ENCODE measurements at places on chromosomes 12 and 14.

- H3K36me3 ChIP-seq, result no peaks in the 10 kb centered on the region
- no peak for DNase-seq
- no peaks in the 10 kb centered on the region for H3K4me1 ChIP-seq
These were observed 120.9 kb downstream of the TMEM132C start for GRCh38 chr12:128387811-128388422.

- no peak for DNase-seq
- H3K27me3 ChIP-seq, result no peaks in the 10 kb centered on the region
- H3K36me3 ChIP-seq, result no peaks in the 10 kb centered on the region
These were observed 221.8 kb upstream of the DCN start for GRCh38 chr12:91404441-91404840.

DNA sequence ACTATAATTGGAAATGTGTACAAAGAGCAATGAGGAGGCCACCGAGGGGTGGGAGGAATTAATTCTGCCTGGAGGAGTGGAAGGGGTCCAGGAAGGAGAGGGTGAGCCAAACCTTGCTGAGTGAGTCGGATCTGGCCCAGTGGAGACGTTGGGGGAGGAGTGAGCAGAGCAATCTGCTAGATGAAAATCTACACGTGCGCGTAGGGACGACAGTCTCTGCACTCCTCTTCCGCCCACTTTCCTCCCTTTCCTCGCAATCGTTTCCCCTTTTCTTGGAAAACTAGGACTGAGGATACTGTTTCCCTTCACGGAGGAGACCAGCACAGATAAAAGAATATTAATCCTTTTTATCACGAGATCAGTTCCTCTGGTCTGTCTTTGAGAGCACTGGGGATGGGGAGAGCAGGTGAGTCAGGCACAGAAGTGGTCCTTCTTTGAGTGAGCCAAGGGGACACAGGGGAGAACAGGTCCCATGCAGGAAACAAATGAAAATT is 2.9 kb upstream of the NAB2 start:
- H3K4me1 ChIP-seq, result peaks cover 48% of the 10 kb centered on the region
- peak overlapping the region; percentile 79 for H3K27ac ChIP-seq
- DNase-seq, result no peak
- H3K4me3 ChIP-seq, result peak overlapping the region; percentile 89
- peaks cover 7% of the 10 kb centered on the region for H3K36me3 ChIP-seq

DNA sequence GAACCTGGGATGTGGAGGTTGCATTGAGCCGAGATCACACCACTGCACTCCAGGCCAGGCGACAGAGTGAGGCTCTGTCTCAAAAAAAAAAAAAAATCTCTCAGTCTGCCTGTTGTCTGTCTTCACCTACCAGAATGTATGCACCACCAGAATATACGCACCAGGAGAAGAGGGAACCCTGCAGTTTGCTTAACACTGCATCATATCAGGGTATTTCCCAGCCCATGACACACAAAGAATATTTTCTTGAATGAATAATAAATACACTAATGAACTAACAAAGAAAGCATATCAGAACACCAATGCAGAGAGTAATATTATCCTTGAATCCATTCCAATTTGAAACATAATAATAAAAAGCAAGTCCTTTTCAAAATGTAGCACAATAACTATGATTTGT is 44.2 kb upstream of the FOXN3 start:
- no peak overlapping the region for H3K27ac ChIP-seq
- H3K36me3 ChIP-seq, result peaks cover 7% of the 10 kb centered on the region
- no peak for DNase-seq
- peaks cover 3% of the 10 kb centered on the region for H3K4me1 ChIP-seq
- no peak overlapping the region for H3K4me3 ChIP-seq
- no peaks in the 10 kb centered on the region for H3K27me3 ChIP-seq

DNA sequence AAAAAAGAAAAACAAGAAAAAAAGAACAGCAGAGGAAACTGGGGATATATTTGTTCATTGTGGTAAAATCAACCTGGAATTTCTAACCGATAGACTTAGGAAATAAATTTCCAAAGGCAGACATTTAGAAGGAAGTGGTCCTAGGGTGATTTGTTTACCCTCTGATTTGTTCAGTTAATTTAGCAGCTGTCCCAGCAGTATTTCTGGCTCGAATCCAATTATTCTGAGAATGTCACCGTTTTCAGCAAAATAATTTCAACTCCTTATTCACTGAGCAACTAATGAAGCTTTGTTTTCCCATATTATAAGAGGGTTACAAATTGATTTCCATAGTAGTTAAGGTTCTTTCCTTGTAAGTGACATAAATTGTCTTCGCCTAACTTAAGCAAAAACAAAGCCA is 285.2 kb upstream of the SYT10 start:
- DNase-seq, result no peak
- no peak overlapping the region for H3K27ac ChIP-seq
- H3K27me3 ChIP-seq, result no peaks in the 10 kb centered on the region
- H3K4me3 ChIP-seq, result no peak overlapping the region
- H3K36me3 ChIP-seq, result no peaks in the 10 kb centered on the region
- H3K4me1 ChIP-seq, result no peaks in the 10 kb centered on the region

DNA sequence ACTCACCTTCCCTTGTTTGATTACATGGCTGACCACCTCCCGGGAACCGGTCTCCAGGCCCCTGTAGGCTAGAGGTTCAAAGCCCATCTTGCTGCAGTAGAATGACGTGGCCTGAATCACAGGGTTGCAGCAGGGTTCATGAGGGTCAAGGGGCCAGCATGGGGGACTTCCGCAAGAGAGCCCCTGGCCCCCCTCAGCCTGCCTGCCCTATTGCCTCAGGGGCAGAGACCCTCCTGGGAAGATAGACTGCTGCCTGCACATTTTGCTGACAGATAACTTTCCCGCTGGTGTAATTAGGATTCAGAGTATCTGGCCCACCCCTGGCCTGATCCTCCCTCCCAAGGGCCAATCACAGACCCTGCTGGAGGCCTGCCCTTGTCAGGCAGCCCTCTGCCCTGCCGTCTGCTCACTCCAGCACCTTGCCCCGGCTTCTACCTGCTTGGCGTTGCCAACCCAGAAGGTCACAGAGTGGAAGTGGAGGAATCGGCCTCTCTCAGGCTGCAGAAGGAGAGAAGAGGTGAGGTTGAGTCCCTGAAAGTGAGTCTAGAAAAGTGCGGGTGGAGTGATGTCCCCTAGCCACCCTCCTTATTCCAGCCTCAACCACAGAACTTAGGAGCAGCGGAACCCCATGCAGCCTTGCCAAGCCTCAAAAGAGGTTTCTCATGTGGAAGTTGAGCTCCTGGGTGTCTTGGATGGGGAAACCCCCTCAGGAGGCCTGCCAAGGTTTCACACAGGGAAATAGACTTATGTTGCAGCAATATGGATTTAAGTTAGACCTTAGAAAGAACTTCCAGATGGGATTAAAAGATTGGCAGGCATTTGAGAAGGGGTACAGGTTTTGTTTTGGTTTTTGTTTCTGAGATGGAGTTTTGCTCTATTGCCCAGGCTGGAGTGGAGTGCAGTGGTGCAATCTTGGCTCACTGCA is 1.1 kb downstream of the HPD start:
- H3K27ac ChIP-seq, result no peak overlapping the region
- H3K4me3 ChIP-seq, result no peak overlapping the region
- DNase-seq, result no peak
- H3K4me1 ChIP-seq, result peaks cover 2% of the 10 kb centered on the region

DNA sequence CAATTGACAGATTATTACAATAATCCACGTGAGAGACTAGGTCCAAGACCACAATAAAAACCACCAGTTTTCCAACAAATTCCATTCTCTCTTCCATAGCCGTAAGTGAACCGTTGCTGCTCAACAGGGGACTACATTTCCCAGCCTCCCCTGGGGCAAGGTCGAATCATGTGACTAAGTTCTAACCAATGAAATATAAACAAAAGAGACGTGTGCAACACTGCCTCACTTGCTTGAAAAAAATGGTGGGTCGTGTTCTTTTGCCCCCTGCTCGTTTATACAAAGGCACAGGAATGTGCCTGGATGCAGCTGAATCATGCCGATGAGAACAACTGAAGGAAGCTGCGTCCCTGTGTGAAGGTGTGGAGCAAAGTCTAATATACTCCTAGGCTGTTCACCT is 51.1 kb downstream of the HSPB8 start:
- H3K27ac ChIP-seq, result no peak overlapping the region
- no peak for DNase-seq
- H3K36me3 ChIP-seq, result no peaks in the 10 kb centered on the region
- no peaks in the 10 kb centered on the region for H3K4me1 ChIP-seq
- no peaks in the 10 kb centered on the region for H3K27me3 ChIP-seq

DNA sequence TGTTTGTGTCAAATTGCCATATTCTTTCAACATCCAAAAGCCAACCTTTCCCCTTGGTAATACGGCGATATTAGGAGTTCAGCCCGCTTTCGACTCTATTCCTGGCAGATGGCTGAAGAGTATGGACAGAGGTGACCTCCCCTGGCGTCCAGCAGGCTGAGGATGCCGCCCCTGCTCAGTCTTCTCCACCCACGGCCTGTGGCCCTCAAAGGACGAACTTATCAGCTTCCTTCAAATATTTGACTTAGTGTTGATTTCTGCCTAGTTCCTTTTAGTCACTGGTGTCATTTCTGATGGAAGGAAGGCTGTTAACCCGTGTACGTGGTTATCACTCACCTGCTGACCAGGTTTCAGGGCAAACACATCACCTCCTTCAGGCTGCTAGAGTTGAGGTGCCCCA is 65.0 kb downstream of the TESC start:
- no peaks in the 10 kb centered on the region for H3K4me1 ChIP-seq
- no peak overlapping the region for H3K4me3 ChIP-seq
- H3K27ac ChIP-seq, result no peak overlapping the region
- DNase-seq, result no peak

GRCh38 chr12:114744691-114745090 is 60.7 kb upstream of the TBX3 start:
- H3K27me3 ChIP-seq, result no peaks in the 10 kb centered on the region
- no peaks in the 10 kb centered on the region for H3K36me3 ChIP-seq
- no peak overlapping the region for H3K27ac ChIP-seq
- no peak for DNase-seq
- H3K4me1 ChIP-seq, result no peaks in the 10 kb centered on the region
- no peak overlapping the region for H3K4me3 ChIP-seq

GRCh38 chr14:103401223-103402214 is 16.3 kb downstream of the MARK3 start:
- H3K4me1 ChIP-seq, result peaks cover 51% of the 10 kb centered on the region
- peak overlapping the region; percentile 47 for H3K27ac ChIP-seq
- H3K27me3 ChIP-seq, result no peaks in the 10 kb centered on the region
- H3K36me3 ChIP-seq, result peaks cover 3% of the 10 kb centered on the region
- no peak for DNase-seq

DNA sequence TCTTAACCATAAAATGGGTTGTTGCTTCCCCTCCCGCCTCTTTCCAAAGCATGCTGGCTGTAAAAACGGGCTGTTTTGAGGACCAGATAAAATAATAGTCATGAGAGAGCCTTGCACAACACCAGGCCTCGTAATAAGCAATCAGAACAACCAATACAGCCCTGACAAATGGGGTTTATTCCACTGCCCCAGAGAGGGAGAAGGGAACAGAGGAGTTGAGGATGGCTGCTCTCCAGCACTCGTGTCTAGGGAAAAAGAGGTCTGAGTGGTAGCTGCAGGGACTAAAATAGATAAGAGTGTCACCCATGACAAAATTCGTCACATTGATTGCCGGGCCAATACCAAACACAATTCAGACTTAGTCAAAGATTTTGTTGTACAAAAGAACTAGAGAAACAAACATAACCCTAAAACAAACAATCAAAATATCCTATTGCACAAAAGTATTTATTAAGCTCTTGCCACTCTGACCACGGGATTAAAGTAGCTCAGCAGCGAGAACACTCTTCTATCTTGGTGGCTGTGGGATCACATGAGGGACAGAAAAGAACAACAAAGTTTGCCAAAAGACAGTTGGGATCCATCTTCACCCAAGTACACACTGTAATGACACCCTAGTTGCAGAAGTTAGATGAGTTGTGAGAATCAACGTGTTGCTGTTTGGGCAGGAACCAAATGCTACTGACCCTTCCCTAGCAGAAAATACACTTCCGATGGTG is 188.0 kb downstream of the FOXN3 start:
- no peak for DNase-seq
- H3K4me3 ChIP-seq, result no peak overlapping the region
- peaks cover 2% of the 10 kb centered on the region for H3K4me1 ChIP-seq
- no peaks in the 10 kb centered on the region for H3K36me3 ChIP-seq
- no peaks in the 10 kb centered on the region for H3K27me3 ChIP-seq

DNA sequence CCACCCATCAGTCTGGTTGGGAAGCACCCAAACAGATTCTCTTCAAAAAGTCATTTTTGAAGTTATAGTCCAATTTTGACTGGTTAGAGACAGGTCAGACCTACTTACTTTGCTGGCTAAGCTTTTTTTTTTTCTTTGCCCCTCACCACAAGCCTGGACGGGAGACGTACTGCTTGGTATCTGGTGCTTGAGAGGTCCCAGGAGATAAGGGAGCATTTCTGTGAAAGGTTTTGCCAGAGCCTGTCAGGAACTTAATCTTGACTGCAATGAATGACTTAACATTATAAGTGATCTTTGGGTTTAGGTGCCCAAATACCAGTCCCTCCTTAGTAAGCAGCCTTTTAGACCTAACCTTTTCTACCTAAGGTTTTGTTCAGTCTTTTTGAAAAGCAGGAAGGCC is 6.3 kb downstream of the MTHFD1 start:
- DNase-seq, result no peak
- H3K27ac ChIP-seq, result no peak overlapping the region

GRCh38 chr12:130804216-130804615 is 34.8 kb downstream of the STX2 start:
- no peak for DNase-seq
- peaks cover 18% of the 10 kb centered on the region for H3K4me1 ChIP-seq
- no peaks in the 10 kb centered on the region for H3K27me3 ChIP-seq
- H3K27ac ChIP-seq, result no peak overlapping the region

GRCh38 chr14:99566009-99566389 is 38.0 kb downstream of the CCDC85C start:
- no peaks in the 10 kb centered on the region for H3K4me1 ChIP-seq
- no peak for DNase-seq
- H3K27ac ChIP-seq, result no peak overlapping the region
- H3K4me3 ChIP-seq, result no peak overlapping the region

DNA sequence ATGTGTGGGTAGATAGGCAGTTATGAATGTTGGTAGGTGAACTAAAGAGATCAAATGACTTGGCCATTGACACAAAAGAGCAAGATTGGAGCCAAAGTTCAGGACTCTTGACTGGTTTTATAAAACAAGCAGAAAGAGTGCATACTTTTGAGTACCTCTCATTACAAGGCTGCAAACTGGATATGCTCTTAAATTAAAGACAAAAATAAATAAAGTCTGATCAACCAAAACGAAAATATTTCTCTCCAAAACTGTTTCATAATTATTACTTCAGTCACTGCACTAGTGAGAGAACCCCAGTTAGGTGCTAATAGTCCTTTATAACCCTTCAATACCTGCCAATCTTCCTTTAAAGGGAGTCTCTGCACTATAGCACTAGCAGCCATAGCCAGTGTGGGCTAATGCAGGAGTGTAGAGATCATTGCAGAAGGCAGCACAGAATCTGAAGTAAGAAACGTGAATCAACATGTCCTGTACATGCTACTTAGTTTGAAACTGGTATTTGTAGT is 147.1 kb downstream of the FOXA1 start:
- no peaks in the 10 kb centered on the region for H3K27me3 ChIP-seq
- H3K27ac ChIP-seq, result no peak overlapping the region
- no peak for DNase-seq
- no peak overlapping the region for H3K4me3 ChIP-seq
- H3K4me1 ChIP-seq, result no peaks in the 10 kb centered on the region
- H3K36me3 ChIP-seq, result no peaks in the 10 kb centered on the region

All from activated CD4-positive, alpha-beta memory T cell treated with anti-CD3 and anti-CD28 coated beads, Interleukin-2, amount 10 ng/mL, durations not matched to agents 7 days and 5 days (primary cell).